Muscle of leg (tissue), 16 donors: ENCODE measurements at places on chromosomes 6 and 20. TPM values are rescaled to one million over a fixed set of nuclear protein-coding genes. Genes with fewer than 3 reads are reported as not detected.
A peak's percentile ranks its signal among the peaks of the same experiment; 100 is the strongest.

DNA sequence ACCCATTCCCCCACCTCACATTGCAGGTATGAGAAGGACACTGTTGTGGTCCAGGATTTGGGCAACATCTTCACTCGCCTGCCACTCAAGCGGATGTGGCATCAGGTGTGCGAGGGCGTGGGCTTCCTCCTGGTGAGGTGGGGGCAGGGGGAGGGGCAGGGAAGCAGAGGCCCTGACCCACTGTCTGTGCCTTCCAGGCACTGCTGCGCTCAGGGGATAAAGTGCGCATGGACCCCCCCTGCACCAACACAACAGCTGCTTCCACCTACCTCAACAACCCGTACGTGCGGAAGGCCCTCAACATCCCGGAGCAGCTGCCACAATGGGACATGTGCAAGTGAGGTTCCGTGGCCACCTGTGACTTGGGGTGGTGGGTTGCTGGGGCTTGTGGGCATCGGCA lies 3.7 kb downstream of the CTSA start:
- no peak for DNase-seq

GRCh38 chr6:19906171-19906570 lies 69.0 kb downstream of the ID4 start:
- peak; percentile 78 for DNase-seq

CLDN20 gene
- total RNA-seq = not detected

AGER gene
- 3.7 TPM for total RNA-seq

- no peak for DNase-seq
Observed at GRCh38 chr6:119653329-119653728, 303.8 kb upstream of the MAN1A1 start.

DNA sequence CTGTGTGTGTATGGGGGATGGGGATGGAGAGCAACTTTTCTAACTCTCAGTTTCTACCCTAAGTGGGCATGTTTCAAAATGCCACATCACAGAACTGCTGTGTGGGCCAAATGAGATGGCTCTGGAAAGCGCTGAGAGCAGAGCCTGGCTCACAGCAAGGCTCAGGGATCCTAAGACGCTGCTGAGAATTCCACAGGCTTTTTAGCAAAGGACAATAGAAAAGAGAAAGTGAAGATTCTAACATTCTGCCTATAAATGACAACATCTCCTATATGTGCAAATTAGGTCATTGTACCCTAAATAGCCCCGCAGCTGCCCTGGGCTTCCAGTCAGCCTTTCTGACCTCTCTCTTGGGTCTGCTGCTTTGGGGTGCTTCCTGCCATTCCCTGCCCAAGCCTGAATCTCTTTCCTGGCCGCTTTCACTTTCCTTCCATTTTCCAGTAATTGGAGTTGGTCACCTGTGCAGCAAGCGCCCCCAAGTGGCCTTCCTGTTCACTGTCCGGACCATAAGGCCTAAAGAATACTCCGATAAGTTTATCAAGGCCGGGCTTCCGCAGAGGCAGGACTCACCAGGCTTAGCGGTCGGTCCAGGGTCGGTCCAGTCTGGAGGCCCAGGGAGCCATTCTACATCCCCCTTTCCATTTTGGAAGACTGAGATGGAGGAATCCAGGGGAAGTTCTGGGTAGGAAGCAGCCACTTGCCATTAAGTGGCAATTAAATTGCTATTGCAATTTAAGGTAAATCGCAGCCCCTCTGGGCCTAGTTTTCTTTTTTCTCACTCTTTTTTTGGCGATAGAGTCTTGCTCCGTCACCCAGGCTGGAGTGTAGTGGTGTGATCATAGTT lies 6.7 kb upstream of the DDR1 start:
- DNase-seq = peak; percentile 96

DNA sequence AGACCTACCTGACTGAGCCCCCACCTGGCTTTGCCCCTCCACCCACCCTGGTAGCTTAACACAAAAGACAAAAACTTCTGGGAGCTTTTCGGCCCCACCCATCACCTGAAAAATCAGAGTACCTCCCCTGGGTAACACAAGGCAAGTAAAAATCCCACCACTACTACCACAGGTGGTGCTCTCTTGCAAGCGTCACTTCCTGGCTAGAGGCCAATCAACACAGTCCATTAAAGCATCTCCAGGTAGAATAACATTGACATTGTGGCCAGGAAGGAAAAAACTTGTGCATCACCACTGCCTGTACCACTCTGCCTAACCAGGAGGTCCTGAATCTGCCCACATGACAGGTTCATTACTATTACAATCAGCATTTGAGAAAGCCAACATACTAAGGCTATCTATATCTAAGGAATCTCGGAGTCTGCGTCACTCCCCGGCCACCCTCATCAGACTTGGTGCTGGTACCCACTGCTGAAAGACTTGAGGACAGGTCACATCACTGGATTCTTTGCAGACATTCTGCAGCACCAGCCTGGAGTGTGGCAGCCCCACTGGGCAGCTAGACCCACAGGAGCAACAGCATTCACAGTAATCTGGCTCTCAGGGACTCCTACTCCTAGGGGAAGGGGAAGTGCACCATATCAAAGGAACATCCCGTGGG lies 125.9 kb downstream of the CDK19 start:
- DNase-seq = no peak

TCP11 gene
- total RNA-seq = 0.44 TPM

DNA sequence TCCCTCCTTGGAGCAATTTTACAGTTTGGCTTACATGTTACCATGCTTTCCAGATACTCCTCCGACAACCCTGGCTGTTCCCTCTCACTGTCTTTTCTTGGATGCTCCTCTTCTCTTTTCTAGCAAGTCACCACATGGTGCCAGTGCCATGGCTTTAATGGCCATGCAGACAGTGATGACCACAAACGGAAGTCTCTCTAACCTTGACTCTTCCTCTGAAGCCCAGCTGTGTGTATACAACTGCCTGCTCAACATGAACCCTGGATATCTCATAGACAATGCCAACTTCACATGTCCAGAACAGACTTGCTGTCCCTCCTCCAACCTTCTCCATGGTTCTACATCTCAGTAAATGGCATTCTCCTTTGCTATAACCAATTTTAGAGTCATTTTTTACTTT lies 49.8 kb upstream of the NEDD9 start:
- no peak for DNase-seq

DNA sequence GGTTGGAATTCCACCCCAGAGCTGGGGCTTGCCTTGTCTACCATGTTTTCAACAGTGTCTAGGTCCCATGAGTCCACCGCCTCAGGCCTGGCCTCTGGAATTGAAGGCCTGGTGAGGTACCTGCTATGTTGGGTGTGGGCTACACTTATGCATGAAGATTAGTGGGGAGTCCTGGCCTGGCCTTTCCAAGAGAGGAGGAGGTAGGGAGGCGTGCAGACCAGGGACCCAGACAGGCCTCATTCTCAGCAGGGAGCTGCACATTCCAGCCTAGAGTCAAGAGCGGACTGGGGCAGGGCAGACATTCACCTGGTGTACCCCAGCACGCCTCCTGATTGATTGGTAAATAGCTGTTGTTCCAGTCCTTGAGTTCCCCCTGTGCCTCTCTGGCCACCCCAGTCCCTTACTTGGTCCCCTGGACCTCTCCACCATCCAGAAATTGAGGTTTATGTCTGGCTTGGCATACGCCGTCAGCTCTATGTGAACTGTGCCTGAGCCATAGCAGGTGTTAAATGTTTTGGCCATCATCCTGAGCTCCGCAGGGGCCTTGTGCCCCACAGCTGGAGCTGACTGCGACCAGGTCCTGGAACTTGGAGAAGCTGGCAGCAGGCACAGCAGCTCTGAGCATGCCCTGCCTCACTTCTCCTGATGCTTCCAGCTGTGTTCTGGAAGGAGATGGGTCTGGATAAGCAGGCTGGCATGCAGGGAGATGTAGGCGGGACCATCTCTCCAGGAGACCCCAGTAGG lies 8.2 kb upstream of the VEGFA start:
- DNase-seq = peak; percentile 37

MOXD1 gene
- total RNA-seq = 3.1 TPM

DNA sequence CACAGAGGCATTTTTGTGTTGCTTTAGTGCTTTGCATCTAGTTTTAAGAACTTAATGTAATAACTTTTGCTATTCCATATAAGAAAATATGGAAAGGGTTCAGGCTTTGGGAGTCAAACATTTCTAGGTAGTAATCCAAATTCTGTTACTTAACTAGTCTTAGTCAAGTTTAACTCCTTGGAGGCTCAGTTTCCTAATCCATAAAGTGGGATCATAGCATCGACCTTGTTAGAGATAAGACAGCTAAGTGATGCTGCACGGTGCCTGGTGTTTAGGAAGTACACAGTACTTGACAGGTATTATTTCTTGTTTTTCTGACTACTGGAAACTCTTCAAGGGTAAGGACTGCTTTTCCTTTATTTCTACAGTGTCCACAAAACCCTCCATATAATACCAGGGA lies 24.5 kb upstream of the ARMH2 start:
- no peak for DNase-seq

DNA sequence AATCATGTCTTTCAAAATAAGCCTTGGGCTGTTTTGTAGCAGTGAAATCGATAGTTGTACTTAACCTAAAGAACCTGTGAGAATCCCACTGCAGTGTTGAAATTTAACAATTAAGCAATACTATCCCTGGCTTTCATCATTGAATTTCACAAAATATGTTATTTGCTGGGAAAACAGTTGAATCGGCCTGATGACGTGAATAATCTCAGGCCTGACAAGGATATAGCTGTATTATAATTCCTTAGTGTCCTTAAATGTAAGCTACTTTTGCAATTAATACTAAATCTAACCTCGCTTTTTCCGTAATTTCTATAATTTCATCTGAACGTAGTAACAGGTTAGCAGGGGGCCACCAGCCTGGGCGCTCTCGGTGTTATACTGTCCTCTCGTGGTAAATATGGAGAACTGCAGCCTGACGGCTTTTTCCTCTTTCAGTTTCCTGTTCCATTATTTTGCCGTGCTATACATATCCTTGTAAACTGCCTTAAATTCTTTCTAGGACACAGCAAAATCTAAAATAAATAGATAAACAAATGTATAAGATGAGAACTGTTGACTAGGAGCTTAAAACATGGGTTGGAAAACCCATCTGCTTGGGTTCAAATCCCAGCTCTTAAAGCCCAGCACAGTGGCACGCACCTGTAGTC lies 24.0 kb downstream of the MTFR2 start:
- peak; percentile 71 for DNase-seq

TNXB gene
- 108 TPM for total RNA-seq

BHLHE23 gene
- total RNA-seq = not detected

GRCh38 chr6:90383196-90383822 lies 86.7 kb upstream of the BACH2 start:
- no peak for DNase-seq

- DNase-seq = no peak
Observed at GRCh38 chr6:155676346-155676745, 220.7 kb upstream of the NOX3 start.

GRCh38 chr6:170137911-170138910 lies 152.7 kb downstream of the DLL1 start:
- no peak for DNase-seq

TMEM242 gene
- 10.0 TPM for total RNA-seq

AIF1 gene
- 29.2 TPM for total RNA-seq

DNA sequence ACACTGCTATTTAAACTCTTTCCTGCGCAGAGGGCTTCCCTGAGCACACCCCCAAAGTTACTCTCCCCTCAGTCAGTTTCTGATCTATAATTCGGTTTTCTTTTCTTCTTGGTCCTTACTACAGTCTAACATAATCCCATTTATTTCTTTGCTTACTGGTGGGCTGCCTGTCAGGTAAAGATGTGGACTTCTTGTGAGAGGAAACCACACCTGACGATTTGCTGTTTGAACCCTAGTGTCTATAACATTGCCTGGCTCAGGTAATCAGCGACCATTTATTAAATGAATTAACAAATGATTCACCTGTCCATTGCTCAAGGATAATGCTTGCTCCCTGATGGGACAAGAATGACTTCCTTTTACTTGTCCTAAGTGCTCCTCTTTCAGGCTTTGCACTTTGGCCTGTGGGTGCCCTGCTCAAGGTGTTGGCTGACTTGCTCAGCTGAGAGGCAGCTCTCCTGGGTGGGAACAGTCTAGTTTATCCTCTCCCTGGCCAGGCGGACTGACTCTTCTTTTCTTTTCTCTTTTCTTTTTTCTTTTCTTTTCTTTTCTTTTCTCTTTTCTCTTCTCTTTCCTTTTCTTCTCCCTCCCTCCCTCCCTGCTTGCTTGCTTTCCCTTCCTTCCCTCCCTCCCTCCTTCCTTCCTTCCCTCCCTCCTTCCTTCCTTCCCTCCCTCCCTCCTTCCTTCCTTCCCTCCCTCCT lies 233.1 kb downstream of the BCAS1 start:
- no peak for DNase-seq

GRCh38 chr20:62390317-62391164 lies 3.6 kb downstream of the RPS21 start:
- no peak for DNase-seq

DNA sequence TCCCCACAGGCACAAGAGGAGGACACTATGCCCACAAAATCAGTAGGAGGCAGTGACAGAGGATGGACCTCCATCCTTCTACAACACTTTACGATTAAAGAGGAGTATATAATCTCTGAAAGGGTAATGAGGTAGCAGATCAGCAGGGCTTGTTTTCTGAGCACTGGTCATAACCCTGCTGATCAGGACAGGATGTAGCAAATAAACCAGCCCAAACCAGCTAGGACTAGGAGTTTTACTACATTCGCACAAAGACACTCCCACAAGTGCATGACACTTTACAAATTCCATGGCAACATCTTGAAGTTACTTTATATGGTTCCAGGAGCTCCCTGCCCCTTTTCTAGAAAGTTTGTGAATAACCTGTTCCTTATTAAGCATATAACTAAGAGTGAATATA lies 73.3 kb upstream of the CHD6 start:
- no peak for DNase-seq
